NCI-H1417 (cell line): ENCODE measurements at places on chromosomes 7 and 10.

DNA sequence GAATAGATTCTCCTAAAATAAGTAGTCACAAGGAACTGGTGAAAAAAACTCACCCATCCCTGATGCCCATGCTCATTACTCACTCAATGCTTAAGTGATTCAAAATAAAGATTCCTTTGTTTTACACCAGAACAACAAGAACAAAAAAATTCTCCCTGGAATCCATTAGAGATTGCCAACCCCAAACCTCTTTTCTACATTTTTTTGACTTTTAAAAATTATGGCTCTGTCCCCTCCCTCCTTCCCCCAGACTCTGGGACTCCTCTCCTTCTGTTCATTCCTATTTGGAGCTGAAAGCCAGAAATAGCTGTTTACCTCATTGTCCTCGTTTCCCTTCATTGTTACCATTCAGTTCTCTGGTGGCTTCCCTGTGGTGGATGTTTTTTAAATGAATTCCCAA is 63.2 kb upstream of the FHIP2A start:
- no peak for DNase-seq

DNA sequence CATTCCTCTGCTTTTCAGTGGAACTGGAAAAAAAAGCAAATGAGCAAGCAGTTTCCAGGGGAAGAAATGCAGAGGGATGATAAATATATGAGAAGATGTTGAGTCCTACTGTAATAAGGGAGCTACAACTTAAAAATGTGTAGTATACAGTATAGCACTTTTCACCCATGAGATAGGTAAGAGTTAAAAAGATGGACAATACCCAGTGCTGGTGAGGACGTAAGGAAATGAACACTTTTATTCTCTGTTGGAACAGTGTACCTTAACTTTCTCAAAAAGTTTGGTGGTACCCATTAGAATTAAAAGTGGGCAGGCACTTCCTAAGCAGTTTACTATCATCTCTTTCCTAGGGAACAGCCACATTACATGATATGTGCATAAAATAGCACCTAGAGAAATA is 2.7 kb upstream of the FAM170B start:
- DNase-seq = no peak

DNA sequence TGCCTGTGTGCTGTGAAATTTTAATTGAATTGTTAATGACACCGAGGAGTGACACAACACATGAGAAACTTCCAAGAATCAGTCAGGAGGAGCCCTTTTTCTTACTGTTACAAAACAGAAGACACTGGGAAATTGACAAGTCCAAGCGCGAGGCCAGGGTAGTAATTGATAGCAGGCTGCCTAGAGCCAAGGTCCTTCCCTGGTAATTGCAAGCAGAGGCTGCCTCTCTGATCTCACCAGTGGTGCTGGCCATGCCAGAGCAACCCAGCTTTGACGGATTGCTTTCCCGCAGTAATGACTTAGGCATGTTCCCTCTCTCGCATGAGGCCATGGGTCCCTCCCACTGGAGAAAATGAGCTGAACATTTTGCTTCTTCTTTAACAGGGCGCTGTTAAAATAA is 111.5 kb downstream of the LRMDA start:
- no peak for DNase-seq

DNA sequence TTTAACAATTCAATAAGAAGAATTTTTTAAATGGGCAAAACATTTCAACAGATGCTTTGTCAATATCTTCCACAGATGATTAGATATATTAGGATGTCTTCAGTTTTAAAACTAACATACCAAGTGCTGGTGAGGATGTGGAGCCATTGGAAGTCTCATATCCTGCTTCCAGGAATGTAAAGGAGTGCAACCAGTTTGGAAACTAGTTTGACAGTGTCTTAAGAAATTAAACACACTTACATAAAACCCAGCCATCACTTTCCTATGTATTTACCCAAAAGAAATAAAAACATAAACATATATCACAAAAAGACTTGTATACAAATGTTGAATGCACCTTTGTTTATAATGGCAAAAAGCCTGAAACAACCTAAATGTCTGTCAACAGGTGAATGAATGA is 13.3 kb upstream of the AGK start:
- DNase-seq = no peak

- DNase-seq = no peak
These were observed 111.4 kb upstream of the GLCCI1 start for GRCh38 chr7:7857143-7857583.

DNA sequence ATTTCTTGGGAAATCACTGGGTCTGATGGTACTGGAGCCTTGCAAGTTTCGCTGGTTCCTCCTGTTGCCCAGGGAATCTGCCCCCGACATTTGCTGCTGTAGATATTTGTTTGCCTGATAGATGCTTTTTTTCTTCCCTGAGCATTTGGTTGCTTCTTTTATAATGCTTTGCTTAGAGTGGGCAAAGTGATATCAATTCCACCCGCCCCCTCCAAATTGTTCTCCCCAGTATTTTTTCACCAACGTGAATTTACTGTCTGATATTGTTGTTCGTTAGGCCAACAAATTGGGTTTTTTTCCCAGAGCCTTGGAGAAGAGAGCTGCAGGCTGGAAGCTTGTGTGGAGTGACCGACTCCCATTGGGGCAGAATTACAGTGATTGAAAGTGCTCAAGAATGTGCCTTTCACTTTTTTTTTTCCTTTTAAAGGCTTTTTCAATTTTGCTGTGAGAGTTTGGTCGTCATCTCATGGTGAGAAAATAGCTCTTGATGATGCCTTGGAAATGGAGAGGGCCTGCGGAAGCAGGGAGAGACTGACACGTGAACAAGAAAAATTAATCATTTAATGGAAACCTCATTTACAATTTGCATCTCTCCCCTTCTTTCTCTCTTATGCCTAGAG is 2.5 kb downstream of the GRK5 start:
- no peak for DNase-seq

- no peak for DNase-seq
These were observed 80.3 kb upstream of the RHOBTB1 start for GRCh38 chr10:61024151-61024855.

GRCh38 chr7:40544221-40544723 is 409.5 kb downstream of the SUGCT start:
- DNase-seq = no peak

- DNase-seq = peak; percentile 90
These were observed 34.9 kb upstream of the STEAP1 start for GRCh38 chr7:90119178-90119971.

- no peak for DNase-seq
These were observed 15.8 kb downstream of the AP5Z1 start for GRCh38 chr7:4791101-4791737.

- DNase-seq = no peak
These were observed 33.7 kb downstream of the CHST12 start for GRCh38 chr7:2437136-2437535.

- DNase-seq = no peak
These were observed 45.6 kb upstream of the CFAP46 start for GRCh38 chr10:132987671-132988571.

- DNase-seq = no peak
These were observed 7.3 kb downstream of the RNF216 start for GRCh38 chr7:5774136-5774535.

- no peak for DNase-seq
These were observed 608 bp downstream of the AKR1B10 start for GRCh38 chr7:134527979-134528371.

DNA sequence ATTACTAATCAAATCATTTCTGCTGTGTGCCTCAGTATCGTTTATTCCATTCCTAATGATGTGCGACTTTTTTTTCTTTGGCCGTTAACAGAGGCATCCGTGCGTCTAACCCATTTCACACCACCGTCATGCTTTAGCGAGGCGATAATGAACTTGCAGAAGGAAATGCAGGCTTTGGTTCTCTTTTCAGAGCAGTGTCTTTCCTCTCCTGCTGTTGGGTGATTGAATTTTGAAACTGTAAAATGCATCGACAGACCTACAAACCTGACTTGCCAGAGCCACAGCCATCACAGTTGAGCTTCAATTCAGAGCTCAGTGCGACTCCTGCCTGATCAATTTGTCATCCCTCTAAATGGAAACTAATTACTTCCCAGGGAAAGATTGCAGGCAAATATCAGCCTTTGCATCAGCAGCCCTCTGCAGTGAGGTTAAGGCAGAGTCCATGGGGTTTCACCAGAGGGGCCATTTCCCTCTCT is 486.0 kb upstream of the GALNT17 start:
- peak; percentile 17 for DNase-seq

DNA sequence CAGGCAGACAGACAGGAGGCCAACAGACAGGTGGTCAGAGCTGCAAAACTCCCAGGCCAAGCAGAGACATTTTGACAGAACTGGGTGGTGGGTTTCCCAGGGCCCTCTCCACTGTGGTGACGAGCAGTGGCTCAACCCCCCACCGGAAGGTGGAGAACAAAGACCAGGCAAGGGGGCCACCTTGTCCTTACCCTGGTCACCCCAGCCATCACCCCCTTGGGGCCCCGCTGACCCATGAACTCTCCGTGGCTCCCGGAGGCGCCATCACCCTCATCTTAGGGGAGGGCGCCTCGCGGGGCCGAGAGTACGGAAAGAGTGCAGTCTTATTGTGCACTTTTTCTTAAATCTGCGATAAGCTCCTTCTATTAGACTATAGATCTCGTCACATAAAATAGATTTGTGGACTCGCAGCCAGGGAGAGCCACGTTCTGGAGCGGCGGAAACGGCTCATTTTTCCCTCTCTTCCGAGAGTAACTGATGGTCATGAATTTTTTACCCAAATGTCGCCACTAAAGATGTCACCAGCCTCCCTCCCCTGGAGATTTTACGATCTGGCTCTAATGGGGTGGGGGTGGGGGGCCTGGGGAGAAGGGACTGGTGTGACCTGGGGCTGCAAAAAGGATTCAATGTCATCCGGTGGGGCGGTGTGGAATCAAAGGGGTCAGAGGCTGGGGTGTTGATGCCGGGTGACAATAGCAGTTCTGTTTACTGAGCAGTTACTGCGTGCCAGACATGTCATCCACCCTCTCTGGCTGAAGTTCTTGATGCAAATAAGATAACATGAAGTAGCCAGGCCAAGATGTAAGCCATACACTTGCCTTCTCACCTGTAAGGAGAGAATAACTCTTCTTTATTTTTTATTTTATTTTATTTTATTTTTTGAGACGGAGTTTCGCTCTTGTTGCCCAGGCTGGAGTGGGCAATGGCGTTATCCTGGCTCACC is 71.1 kb upstream of the MYL10 start:
- no peak for DNase-seq
